ENCODE measurements at places on chromosomes 1 and 21.

DNA sequence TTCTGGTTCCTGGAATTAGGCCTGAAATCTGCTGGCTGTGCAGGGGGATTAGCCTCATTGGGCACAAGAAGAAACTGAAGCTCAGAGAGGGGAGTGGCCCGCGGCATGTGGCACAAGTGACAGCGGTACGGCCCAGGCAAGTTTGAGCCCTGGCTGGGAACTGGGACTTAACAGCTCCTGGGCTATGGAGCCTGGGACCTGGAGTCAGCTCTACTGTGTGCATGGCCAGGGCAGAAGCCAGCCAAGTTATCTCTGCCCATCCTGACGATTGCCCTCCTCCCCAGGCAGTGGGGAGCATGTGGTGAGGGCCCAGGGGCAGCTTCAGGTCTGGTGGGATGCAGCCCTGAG is 61.3 kb downstream of the ALPL start:
- DNase-seq: no peak

DNA sequence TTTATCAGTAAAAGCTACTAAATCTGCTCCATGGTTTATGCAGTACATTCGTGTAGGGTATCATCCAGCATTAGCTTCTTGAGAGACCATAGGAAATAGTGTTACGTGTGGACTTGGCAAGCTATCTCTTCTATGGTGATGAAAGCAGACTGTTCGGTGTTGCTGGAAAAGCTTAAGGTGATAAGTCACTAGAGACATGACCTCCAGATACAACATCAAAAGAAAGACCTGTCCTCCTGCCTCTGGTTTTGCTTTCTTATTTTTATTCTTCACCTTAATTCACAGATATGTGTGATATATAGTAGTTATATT is 53.5 kb upstream of the S1PR1 start:
- no peak for DNase-seq

DNA sequence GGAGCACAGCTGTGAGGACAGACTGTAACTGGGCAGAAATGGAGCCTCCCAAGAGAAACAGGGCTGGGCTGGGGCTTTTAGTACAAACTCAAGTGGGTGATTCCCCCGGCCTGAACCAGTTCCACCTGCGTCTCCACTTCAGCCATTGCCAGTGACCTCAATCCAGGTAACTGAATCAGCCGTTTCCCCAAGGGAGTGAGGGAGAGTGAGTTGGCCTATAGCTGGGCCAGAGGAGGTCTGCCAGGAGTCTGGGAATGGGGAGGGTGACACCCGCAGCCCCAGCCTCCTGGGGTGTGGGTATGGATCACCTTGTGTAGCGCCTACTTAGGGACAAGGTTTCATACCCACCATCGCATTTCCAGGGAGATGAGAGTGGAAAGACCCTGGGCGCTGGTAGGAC is 8.5 kb downstream of the SLC26A9 start:
- no peak for DNase-seq

DNA sequence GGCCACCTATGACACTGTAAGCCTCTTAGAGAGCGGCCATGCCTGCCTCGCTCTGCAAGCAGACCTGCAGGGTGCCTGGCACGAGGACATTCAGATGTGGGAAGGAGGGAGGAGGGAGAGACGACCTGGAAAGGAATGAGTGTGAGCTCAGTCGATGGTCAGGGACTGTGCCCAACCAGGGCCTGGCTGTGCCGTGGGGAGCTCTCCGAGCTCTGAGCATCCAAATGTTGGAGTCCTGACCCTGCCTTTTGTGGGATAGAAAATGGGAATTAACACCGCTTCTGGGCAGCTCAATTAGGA is 7.3 kb downstream of the CSTB start:
- no peak for DNase-seq

DNA sequence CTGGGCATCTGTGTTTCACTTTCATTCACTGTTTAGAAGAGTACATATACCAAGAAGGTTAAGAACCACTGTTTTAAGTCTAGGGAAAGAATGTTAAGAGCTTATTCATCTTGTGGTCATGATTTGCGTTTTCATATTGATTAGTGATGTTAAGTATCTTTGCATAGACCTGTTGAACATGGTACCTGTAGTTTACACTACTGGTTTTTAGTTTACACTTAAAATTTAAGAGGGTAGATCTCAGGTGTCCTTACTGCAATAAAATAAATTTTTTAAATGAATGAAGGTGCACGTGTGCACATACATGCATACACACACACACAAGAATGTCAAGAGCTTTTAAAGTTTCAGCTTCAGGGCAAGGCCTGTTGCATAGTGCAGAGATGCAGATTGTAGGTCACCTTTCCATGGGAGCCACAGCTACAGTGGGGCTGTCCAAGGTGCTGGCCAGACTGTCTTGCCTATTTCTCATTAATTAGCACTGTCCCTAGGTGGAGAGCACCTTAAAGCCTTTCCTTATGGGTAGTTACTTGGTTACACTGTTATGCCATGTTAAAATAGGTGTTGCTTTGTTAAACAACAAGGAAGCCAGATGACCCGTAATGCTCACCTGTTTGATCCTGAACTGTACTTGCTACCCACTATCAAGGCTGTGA is 543.0 kb upstream of the DAB1 start:
- peak; percentile 2 for DNase-seq

DNA sequence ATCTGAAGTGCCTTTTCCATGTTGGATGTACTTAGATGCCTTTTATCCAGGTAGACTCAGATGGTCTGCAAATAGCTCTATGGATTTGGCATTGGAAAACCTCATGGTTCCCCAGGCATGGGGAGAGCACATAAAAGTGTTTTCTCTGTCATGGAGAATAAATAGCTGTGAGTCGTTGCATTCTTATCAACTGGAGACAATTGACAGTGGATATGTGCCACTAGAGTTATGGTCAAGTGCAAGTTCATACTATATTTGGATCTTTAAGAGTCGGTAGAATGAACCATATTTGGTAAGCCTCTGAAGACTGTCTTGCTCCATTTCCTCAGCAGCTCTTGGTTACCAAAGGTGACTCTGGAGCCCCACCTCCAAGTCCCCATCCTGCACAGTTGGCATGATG is 83.7 kb downstream of the ROR1 start:
- DNase-seq: peak; percentile 47

GRCh38 chr21:42760951-42761751 is 107.7 kb downstream of the PDE9A start:
- DNase-seq: no peak

DNA sequence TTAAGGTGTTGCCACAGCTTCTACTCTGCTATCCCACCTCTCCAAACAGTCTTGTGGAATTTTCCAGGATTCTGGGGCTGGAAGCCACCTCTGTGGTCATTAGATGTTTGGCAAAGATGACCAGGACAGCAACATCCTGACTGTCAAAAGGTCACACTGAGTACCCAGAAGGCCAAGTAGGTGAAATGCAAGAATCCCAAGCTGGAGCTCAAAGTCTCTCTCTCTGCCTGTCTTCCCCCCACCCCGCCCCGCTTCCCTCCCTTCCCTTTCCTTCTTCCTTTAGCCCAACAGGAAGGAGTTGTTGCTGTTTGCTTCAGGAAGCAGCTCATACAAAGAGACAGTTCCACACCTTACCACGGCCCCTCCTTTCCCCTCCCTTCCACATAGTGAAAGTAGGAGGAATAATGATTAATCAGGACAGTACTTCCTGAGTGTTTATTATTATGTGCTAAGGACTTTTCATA is 75.6 kb upstream of the SLC2A1 start:
- no peak for DNase-seq

DNA sequence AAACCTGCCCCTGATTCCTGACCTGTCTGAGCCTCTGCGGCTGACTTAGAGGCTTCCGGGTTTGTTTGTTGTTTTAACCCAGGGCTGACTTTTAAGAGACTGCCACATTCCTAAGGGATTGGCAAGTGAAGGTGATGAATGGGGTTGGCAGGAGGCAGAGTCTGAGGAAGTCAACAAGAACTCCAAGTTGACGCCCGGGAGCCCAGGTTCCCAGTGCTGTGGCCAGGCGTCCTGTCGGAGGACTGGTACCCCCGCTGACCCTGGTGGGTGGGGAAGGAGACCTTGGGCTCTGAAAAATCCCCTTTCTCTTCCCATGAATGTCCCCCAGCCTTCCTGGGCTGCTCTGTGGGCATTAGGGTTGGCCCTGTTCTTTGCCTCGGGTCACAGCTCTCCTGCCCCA is 19.7 kb upstream of the EPS8L3 start:
- DNase-seq: peak; percentile 84

- DNase-seq: no peak
Measured at GRCh38 chr1:153571706-153572105, 6.1 kb upstream of the S100A2 start.

DNA sequence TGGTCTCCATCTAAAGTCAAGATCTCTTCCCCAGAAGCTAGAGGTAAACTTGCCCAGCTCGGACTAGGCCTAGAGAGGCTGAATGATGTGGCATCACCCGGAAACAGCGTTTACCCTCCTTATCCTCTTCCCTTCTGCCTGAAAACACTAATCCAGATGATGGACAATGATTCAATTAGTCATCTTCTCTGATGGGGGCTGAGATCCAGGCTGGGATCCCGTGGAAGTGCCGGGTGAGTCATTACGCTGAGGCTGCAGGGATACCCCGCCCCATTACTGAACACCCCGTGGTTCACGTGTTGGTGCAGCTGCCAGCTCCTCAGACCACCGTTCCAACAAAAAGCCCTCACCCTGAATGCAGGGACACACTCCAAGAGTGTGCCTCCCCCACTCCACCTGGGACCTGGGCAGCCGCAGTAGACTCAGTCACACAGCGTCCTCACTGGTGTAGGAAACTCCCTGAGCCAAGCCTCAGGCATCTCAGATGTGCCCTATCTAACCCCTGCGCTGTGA is 2.0 kb downstream of the S100A6 start:
- peak; percentile 96 for DNase-seq
